Stimulated activated CD4-positive, alpha-beta T cell treated with anti-CD3 and anti-CD28 coated beads, Interleukin-2, amount 100 ng/mL, for 24 hours (primary cell): ENCODE measurements at places on chromosomes 2 and 18.

DNA sequence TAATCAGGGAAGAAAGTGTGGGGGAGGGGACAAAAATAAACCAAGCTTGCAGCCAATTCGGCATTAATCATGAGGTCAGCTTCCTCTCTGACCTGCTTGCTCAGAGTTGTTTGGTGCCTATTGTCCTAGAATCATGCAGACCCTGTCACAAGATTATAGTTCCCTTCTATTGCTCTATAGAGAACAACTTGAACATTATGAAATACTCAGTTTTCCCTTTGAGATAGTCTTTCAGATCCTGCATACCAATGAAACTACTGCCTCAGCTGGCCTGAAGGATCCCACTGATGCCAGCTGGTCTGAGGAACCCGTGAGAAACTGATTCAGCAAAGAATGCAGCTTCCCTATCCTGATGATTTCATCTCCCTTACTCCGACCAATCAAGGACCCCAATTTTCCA is 955 bp upstream of the BBS5 start:
- DNase-seq: no peak

DNA sequence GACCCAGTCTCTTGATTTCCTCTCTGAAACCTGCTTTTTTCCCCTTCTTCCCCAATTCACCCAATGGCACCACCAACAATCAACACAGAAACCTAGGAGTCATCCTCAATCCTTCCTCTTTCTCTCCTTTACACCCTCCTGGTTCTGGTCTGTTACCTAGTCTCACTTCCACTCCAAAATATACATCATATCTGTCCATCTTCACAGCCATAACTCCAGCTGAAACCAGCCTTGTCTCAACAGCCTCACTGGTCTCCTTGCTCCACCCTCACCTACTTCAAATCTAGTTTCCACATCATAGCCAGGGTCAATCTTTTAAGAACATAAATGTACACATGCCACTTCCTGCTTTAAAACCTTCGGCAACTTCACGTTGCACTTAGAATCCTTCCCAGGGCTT is 11.8 kb upstream of the TWSG1 start:
- no peak for DNase-seq

GRCh38 chr18:54280220-54280569 is 10.9 kb downstream of the POLI start:
- no peak for DNase-seq

DNA sequence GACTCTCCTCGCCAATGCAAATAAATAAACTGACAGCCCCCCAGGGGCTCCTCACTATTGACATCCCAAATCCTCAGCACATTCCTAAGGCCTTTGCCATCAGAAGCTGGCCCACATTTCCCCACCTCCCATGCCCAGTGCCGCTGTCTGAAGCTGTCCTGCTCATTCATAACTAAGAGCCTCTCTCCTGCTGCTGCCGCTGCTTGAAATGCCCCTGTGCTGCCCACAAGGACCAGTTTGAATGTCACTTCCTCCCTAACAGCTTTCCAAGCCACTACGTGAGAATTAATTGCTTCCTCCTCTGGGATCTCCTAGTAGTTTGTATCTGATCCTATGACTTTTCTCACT is 151.6 kb upstream of the CAPN13 start:
- no peak for DNase-seq

DNA sequence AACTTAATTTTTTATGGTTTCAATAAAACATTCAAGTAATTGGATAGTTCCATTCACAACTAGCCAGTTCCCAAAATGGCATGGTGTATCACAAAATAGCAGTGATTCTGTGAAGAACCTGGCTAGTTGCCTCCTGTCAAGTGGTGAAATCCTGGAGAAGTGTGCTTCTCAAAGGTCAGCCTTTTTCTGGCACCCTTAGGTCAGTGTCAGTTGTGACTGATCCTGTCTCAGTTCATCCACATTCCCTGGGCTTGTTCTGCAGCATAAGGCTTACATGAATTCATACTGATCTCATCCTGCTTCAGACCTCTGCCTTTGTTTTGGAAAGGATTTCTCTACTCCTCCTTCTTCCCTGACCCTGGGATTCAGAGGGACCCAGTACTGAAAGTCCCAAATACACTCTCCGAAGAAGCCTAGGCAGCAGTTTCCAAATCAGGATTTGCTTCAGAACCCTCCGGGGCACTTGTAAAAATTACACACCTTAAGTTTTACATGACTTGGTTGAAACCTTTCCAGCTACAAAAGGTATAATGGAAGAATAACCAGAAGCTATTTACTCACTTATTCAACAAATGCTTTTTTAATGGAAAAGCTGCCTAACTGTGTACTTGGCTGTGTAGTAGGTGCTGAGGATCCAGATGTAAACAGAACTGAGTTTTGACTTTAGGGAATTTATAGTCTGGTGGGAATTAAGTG is 11.0 kb downstream of the MAP3K20 start:
- DNase-seq: no peak

DNA sequence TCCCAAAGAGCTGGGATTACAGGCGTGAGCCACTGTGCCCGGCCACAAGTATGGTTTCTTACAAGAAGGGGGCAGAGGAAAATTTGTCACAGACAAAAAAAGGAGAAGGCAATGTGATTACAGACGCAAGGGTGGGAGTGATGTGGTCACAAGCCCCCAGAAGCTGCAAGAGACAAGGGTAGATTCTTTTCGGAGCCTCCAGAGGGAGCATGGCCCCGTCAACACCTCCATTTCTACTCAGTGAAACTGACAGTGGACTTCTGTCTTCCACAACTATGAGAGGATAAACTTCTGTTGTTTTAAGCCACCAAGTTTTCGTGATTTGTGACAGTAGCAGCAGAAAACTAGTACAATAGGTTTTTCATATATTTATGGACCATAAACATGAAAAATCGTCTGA is 2.1 kb upstream of the TCF7L1 start:
- DNase-seq: no peak

DNA sequence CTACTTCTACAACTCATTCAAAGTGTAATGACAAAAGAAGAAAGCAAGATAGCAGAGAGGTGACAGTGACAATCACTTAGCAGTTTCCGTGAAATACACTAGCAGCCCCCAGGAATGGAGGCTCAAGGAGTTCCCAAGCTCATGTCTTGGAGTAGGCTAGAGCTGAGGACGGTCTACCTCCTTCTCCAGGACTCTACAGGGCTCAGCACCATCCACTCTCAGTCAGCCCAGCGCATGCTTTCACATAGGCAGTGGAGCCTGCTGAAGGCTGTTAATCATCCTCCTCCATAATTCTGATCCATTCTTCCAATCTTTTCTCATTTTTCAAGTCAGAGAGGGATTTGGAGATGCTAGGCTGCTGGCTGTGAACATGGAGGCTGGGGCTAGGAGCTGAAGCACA is 85.6 kb downstream of the MYT1L start:
- DNase-seq: no peak

GRCh38 chr2:11505652-11506610 is 27.9 kb upstream of the GREB1 start:
- DNase-seq: no peak

GRCh38 chr2:144643537-144644336 is 123.8 kb upstream of the ZEB2 start:
- DNase-seq: no peak

DNA sequence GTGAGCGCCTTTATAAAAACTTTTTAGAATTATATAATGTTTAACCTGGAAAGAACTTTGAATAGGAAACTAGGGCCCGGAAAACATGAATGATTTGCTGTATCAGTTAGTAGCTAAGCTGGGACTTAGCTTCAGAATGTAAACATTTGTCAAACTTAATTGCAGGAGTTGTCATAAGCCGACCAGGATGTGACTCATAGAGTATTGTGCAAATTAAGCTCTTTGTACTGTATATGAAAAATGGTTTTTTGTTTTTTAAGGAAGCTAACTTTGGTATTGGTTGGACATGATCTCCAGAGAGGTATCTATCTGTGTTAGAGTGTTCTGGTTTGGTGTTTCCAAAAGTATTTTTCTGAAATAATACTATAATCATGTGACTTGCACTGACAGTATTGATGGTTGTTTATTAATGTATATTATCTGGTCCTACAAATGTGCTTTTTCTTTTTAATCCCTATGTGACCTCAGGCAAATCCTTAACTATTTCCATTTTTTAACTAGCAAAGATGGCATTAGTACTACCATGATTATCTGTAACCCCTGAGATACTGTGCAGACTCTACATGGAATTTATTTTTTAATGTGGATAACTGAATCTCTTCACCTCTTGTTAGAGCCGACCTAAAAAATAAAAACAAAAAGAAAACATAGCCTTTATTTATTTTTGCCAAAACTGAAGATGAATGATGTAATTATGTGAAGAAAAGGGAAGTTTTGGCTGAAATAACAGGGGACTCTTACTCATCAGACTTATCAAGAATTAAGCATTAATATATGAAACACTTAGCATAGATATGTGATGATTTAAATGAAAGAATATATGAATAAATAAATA is 11.7 kb downstream of the YIPF4 start:
- no peak for DNase-seq

DNA sequence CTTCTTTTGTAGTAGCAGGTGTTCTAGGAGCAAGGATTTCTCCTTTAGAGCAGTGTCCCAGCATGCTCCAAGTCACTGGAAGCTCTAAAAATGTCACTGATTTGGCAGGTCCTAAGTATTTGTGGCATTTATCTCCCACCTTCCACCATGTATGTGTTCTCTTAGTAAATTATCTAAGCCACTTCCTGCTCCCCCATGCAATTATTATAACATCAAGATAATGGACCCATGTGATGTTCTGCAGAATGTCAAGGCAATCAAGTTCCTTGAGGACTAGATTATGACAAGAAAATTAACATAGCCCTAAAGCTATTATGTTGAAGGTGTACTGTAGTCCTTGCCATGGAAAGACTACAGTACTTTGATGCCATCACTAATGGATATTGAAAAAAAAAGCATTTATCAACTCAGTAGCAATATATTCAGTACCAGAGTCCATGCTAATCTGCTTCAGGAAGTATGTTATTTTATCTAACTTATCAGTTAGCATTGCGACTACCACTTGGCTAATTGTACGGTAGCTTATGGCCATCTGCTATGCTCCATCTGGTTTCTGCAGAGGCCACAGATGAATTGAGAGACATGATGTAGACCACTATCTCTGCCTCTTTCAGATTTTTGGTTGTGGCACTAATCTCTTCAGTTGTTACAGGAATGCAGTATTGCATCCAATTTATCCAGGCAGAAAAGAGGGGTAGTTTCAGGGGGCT is 56.7 kb downstream of the GPR39 start:
- no peak for DNase-seq

GRCh38 chr18:75208836-75209128 is 157 bp downstream of the PTGR3 start:
- peak; percentile 48 for DNase-seq

DNA sequence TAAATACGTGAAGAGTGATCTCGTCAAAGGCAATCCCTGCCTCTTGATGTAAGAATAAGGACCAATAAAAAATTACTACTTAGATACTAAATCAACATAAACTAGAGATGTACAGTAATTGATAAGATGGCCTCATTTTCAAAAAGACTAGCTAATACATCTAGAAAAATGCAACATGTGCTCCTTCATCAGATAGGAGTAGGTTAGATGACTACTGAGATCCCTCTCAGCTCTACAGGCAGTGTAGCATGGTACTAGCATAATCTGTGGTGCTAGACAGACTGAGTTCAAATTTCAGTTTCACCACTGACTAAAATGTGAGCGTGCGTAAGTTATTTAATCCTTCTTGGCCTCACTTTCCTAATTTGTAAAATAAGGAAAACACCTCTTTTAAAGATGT is 82.6 kb upstream of the FRZB start:
- DNase-seq: no peak

DNA sequence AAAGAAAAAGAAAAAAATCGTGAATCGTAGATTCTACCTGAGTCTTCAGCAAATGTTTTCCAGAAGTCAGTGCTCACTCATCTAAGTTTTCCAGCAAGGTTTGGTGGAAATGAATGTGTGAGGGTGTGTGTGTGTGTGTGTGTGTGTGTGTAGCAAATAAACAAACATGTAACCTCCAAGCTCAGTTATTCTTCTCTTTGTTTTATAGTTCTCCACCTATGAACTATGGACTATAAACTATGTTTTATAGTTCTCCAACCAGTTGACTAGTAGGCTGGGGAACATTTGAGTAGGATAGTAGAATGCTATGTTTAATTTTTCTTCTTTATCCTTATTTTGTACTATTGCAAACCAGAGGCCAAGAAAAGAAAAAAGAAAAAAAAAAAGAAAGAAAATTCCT is 44.6 kb upstream of the SERPINE2 start:
- no peak for DNase-seq

DNA sequence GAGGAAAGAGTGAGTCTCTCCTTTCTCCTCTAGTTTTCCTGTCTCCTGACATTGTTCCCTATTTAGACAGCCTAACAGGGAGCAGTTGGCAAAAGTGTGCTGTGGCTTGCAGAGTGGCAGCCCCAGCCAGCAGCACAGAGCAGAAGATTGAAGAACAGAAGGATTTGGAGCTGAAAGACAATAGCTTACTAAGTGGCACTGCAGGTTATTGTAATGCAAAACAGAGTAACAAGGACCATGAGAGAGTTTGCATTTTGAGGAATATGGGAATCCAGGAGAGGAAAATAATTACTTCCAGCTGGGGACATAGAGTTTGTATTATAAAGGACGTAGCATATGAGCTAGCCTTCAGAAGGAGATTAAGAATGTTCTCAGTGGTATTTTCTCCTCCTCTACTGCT is 342.4 kb downstream of the AKAIN1 start:
- DNase-seq: no peak

GRCh38 chr2:24859968-24860600 is 60.0 kb downstream of the ADCY3 start:
- no peak for DNase-seq

DNA sequence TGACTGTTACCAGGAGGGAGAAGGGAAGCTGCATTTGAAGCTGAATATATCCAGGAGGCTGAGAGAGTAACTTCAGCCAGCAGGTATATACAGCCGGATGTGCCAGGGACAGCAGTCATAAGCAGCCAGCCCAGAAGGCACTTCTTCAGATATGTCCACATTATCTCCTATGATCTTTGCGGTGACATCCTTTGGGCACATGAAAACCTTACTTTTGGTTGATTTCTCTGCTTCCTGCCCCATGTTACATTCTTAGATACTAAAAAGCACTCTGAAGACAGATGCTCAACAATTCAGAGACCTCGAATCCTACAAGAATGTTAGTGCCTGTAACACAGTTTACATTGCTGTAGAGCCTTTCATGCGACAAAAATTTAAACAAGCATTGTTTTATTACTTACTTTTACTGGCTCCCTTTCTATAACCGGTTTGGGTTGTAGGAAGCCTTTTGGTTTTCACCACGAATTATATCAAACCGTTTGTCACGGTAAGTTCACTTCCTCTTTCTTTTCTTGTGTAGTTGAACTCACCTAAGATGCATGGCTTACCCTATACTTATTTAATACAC is 50.3 kb upstream of the TLK1 start:
- DNase-seq: peak; percentile 31

- no peak for DNase-seq
Observed at GRCh38 chr2:219049282-219049681, 8.0 kb upstream of the CFAP65 start.
